Anterior cingulate cortex (tissue), 58 donors: ENCODE measurements at places on chromosomes 12 and 14.

DNA sequence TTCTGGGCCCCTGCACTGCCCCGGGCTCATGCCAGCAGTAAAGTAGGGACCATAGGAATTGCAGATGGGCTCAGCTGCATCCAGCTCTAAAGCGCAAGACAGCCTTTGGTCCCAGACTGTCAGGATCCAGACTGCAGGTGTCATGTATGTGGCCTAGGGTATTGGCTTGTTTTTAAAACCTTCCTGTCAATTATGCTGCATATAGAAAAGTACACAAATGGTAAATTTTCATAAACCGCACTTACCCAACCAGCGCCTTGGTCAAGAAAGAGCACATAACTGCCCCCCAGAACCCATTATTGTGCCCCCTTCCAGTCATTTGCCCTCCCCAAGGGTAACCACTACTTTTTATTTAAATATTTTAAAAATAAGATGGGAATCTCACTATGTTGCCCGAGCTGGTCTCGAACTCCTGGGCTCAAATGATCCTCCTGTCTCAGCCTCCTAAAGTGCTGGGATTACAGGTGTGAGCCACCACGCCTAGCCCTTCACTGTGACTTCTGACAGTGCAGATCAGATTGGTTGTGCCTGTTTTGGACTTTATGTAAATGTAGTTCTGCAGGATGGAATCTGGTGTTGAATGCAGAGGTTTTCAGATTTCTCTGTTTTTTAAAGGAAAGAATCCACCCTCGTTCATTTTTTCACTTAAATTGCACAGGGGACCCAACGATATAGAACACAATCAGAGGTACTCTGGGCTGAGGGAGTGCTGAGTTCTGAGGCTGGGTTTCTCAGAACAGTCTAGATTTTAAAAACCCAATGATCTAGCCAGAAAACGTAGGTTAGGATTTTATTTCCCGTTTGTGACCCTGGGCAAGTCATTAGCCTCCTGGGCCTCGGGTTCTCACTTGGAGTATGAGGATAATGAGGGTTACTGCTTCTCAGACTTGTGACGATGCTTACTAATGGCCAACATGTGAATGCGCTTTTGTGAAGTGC lies 6.7 kb downstream of the NR4A1 start:
- DNase-seq: no peak

DNA sequence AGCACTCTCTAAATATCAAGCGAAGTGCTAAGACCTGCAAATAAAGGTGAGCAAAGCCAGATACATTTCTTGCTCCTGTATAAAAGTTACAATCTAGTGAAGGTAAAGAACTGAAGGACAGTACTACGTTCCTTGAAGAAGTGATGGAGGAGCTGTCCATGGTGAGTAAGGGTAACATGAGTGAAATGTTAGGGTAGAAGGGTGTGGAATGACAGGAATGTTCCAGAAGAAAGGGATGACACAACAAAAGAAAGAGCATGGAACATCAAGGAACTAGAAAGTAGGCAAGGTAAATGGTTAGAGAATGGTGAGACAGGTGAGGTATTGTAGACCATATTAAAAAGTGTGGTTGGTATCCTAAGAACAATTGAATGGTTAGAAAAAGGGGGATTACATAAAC lies 272.4 kb downstream of the ACSS3 start:
- DNase-seq: no peak

DNA sequence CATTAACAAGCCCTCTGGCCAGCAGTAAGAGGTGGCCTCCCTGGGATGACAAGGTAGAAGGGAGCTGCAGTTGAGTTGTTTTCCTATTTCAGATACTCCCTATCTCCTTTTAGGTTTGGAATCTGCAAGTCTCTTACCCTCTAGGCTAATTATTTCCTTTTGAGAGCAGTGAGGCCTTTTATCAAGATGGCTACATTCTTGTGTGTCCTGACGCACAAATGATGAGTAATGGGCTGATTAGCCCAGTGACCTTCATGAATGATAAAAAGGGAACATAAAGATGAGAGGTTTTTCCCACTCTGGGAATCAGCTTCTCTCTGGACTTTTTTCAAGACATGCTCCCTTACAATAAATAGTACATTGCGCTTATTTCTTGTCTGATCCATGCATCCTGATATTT lies 22.9 kb downstream of the DYRK2 start:
- DNase-seq: no peak

DNA sequence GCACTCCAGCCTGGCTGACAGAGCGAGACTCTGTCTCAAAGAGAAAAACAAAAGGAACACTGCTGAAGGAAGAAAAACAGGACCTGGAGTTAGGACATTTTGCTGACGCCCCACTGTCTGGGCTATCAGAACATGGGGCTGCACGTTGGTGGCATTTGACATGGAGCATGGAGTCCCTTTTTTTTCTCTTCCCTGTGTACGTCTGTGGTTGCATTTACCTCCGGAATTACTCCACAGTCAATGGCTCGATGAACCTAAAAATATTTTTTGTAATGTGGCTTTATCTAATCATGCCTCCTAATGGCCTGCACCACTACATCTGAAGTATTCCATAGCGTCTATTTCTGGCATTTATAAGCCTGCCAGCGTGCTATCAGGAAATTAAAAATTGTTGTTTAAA lies 30.7 kb downstream of the TESC start:
- DNase-seq: no peak

- no peak for DNase-seq
Observed at GRCh38 chr14:82879949-82880535, 1346.4 kb upstream of the SEL1L start.

GRCh38 chr12:67942724-67943123 lies 46.5 kb upstream of the IFNG-AS1 start:
- no peak for DNase-seq

DNA sequence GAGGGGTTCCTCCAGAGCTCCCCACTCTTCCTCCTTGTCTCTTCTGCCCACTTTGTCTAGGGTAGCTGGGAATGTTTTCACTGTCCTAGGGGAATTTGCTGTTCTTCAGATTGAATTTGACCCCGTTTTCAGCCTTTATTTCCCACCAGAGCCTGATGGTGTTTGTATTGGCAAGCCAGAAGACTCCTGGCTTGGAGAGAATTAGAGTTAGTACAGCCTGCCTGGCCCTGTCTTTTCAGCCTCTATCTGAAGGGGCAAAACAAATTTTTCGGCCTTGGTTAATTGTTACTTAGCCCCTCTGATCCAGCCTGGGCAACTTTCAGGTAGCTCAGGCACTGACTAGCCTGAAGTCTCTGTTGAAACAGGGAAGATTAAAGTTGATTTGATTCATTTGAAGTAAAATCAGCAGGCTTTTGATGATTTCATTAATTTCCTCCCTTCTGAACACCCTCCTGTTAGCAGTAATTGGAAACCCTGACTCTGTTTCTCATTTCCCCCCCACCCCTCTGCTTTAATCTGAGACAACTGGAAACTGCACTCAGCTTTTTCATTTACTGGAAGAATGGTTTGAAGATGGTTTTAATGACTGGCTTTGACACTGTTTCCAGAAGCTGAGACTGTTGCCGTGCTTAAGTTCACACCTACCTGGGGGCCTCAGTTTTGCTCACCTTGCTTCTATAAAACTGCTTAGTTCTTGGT lies 63.3 kb downstream of the SUSD6 start:
- no peak for DNase-seq
